D721Med (cell line): ENCODE measurements at places on chromosomes 7 and 10.

- no peak for DNase-seq
Measured at GRCh38 chr7:44793919-44794318, 2.6 kb upstream of the PPIA start.

- DNase-seq: no peak
Measured at GRCh38 chr10:91799612-91799975, 1.4 kb downstream of the TNKS2 start.

DNA sequence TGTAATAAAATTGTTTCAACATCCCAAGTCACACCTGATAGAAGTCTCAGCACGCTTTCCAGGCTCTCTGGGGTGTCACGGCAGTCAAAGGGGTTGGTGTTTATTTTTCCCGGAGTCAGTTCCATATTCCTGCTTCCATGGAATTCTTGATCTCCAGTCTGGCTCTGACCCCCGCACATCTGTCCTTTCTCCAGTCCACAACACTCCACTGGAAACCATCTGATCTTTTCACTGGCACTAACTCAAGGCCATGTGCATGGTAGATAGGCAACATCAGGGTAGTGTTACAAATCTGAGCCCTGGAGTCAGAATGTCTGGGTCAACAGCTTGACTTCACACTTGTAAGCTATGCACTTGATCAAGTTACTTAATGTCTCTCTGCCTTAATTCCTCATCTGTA, 176.2 kb downstream of the WDR11 start:
- no peak for DNase-seq

GRCh38 chr10:85459906-85460305, 906.7 kb downstream of the GRID1 start:
- no peak for DNase-seq

- no peak for DNase-seq
Measured at GRCh38 chr10:44949915-44950314, 9.7 kb upstream of the RASSF4 start.

DNA sequence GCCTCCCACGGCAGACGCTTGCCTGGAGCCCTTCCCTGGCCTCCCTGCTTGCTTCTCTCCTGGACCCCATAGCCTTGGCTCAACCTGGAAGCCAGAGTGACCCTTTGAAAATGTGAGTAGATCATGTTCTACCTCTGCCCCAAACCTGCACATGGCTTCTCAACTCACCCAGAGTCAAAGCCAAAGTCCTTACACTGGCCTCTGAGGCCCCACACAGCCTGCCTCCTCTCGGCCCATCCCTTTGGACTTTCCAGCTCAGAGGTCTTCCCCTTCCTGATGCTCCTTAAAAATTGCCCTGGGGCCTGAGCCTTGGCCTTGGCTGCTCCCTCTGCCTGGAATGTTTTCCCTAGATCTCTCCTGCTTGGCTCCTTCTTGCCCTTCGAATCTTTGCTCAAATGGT, 32.5 kb downstream of the COL17A1 start:
- no peak for DNase-seq

DNA sequence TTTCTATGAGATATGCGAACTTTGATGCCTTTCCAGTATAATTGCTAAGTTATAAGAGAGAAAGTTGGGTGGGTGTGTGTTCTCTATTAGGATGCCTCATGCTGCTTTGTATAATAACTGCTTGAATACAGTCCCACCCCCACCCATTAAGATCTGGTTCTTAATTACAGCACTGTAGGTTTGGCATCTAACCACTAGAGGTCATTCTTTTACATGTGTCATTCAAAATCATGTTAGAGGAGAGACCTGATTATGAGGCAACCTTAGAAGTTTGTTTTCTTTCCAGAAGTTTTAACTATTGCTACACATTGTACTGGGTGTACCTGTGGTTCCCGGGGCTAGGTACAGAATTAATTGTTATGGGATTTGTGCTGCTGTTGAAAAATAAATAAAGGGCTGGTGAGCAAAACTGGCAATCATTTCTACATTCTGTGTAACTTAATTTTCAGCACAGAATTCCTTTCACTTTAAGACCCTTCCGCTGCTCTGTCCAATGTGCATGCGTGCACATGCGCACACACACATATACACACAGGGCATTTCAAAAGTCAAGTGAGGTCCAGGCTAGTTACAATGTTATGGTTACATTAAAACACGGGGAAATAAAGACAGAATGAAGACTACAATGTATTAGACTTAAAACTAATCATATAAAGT, 1156.3 kb downstream of the SORCS3 start:
- no peak for DNase-seq

DNA sequence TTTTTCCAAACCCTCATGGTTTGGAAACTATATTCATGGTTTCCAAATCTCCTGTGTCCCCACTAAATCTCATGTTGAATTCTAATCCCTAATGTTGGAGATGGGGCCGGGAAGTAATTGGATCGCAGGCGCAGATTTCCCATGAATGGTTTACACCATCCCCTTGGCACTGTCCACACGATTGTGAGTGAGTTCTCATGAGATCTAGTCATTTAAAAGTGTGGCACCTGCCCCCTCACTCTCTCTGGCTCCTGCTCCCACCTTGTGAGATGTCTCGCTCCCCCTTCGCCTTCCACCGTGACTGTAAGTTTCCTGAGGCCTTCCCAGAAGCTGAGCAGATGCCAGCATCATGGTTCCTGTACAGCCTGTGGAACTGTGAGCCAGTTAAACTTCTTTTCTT, 3.3 kb upstream of the MTPAP start:
- DNase-seq: no peak

DNA sequence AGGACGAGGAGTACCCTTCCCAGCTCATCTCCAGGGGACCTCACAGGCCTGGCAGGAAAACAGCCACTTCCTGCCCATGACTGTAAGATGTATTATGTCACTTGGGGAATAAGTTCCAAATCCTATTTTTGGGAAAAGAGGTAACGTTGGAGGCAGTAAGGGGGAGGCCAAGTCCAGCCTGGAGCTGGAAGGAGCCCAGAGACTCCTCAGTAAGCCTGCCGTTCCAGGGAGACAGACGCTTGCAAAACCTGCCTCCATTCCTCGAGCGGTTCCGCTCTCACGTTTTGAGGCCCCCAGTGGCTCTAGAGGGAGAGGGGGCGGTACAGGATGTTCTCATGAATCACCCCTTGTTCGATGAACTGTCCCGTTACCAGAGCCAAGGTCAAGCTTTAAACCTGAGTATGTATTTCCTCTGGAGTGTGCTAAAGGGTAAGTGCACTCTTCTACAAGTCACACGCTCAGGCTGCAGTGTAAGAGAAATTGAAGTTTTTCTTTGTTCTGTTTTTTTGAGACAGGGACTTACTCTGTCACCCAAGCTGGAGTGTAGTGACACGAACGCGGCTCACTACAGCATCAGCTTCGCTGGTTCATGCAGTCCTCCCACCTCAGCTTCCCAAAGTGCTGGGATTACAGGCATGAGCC, 45.5 kb upstream of the CYTH3 start:
- DNase-seq: no peak

DNA sequence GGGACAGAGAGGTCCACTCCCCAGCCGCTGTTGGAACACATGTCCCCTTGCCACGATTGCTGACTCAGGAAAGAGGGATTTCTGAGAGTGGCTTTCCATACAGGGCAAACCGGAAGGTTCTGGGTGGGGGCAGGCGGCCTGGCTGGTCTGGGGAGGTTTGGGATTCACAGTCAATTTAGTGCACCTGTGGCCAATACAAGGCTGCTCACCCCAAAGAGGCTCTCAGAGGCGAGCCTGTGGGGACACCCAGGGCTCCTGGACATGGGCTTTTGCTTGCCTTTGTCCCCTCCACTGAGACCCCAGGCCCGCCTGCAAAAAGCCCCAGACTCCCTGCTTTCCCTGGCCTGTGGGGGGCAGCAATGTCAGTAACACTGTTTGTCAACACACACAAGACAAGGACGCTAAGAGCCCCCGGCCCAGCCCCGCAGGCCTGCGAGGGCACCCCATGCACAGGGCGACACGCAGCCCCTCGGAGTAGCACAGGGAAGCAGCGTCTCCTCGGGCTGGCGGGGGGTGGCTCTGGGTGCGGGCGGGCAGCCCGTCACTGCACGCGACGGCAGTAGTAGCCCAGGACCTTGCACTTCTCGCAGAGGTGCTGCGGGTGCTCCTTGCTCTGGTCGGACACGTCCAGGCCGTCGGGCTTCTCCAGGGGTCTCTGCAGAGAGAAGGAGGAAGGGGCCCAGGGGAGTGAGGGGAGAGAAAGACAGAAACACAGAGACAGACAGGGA, 38.7 kb downstream of the PPIF start:
- DNase-seq: no peak

DNA sequence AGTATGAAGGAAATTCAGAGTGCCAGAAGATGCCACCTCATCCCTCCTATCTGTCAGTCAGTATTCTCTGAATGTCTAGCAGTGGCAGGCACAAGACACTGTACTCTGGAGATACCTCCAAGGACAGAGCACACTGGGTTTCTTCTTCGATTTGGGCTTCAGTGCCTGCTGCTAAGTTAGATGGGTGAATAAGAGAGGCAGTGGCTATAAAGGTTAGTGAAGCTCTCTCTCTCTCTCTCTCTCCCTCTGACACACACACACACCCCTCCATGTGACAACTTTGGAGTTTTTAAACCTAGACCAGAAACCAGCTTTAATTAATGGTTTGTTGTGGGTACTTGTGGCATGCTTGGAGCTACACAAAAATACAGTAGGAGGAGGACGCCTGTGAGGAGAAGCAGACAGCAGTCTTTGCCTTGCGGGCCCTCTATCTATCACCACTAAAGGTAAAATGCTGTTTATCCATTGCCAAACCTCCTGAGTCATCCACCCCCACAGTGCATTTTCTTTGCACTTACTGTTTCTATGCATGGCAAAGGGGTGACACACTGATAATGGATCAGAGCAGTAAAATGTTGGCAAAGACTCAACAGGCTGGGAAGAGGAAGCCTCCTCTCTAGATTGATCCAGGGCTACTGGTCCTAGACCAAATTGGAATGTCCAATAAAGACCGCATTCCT, 102.5 kb downstream of the TRIL start:
- DNase-seq: no peak

DNA sequence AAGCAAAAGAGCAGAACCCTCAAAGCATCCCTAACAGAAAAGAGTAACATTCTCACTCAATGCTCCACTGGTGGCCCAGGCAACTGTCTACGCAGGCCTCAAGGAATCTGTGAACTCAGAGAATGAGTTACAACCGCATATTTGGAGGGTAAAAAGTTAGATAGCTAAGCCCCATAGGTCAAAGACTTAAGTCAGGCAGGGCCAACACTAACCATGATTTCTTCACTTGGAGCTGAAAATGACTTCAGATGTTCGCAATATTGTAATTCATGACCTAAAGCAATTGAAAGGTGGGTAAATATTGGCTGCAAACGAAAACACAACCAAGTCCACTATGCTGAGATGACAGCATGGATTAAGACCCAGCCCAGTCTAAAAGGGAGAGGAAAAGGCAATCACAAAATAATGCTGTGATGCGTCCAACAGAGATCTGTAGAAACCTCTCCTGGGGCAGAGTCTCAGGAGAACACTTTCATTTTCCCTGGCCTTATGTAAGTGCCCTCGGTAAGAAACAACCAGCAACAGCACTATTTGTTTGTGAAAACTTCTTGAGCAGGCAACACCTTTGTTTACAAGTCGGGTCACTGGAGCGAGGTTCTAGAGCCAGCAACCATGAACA, 176.5 kb downstream of the TNS3 start:
- DNase-seq: no peak

- no peak for DNase-seq
Measured at GRCh38 chr10:3548702-3549101, 236.3 kb downstream of the KLF6 start.

DNA sequence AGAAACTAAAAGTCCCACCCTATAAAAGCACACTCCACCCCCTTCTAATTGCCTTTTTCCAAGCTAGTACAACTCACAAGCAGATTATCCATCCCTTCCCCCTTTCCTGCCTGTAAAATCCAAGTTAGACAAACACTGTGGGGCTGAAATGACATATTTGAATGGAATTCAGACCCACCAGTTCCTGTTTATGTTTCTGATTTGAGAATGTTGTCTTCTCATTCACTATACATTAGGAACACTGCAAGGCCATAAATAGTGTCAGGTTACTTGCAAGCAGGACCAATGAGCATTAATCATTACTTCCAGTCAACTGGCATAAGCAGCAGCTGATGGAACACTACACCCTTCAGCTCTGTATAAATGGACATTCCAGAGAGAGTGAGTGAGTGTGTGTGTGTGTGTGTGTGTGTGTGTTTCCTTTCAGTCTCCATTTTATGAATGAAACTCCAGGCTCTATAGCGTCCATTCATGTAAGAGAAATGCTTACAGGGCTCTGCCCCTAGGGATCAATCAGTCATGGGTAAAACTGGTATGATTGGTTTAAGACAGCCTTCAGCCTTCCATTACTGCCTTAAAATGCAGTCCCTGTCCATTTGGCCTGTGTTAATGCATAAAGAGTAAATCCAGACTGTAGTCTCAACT, 69.3 kb downstream of the ETV1 start:
- DNase-seq: no peak

DNA sequence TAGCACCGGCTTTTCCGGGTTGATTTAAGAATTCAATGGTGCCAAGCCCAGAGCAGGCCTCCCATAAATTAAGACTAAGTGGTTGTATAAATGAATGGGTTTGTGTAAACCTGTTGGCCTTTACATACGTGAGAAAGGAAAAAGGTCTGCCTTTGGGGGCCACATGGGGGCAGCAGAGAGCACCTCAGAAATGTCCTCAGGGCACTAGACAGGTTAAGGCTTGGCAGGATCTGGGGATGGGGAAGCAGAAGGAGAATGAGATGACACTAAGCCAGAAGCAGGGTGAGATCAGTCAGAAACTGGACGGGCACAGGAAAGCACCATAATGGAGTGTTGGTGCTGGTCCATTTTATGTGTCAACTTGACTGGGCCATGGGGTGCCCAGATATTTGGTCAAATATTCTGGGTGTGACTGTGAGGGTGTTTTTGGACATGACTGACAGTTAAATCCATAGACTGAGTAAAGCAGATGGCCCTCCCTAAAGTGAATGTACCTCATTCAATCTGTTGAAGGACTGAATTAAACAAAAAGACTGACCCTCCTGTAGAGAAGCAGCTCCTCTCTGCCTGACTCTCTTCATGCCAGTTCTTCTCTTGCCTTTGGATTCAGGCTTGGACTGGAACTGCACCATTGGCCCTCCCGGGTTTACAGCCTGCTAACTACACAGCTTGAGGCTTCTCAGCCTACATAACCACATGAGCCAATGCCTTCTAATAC, 58.9 kb downstream of the FRMPD2 start:
- no peak for DNase-seq

- no peak for DNase-seq
Measured at GRCh38 chr10:5488272-5489161, 10.9 kb downstream of the CALML5 start.

DNA sequence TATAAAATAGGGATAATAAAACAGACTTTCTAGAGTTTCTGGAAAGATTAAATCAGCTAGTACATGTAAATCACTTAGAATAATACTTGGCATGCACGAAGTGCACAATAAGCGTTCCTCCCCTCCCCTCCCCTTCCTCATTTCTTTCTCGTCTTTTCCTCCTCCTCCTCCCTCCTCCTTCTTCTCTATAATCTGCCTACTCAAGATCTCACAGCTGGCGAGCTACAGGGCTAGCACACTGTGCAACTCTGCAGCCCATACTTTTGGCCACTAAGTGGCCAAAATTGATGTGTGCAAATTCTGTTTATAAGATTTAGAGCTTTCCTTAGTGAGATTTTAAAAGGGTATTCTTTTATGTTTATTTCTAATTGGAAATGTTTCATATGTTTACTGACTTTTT, 565.3 kb downstream of the PHTF2 start:
- DNase-seq: no peak
